ENCODE measurements at places on chromosomes 11 and 22.
A peak's percentile ranks its signal among the peaks of the same experiment; 100 is the strongest.

DNA sequence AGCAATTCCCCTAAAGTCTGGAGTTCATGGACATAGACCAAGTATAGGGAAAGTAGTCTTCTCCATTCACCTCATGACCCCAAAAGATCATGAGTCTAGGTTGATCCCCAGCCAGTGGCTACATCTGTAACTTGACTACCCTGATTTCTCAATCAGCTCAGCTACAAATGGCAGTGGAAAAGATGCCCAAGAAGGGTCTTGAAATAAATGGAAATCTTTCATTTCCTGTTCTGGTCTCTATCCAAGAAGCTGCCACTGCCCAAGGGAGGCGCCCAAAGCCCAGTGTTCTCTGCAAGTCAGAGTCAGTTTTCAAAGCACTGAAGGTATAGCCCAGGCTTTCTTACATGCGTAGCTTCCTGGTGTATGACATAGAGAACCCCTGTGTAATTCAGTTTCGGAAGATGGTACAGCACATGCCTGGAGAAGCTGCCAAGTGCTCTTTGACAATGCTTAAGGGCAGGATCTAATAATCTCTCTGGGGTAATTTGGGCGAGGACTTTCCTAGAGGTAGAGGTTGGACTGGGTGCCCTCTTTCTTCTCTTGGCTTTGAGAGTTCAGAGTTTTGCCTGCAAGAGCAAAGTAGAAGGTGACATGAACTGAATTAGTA is 101.1 kb downstream of the ADAMTS15 start:
- no peak for DNase-seq

DNA sequence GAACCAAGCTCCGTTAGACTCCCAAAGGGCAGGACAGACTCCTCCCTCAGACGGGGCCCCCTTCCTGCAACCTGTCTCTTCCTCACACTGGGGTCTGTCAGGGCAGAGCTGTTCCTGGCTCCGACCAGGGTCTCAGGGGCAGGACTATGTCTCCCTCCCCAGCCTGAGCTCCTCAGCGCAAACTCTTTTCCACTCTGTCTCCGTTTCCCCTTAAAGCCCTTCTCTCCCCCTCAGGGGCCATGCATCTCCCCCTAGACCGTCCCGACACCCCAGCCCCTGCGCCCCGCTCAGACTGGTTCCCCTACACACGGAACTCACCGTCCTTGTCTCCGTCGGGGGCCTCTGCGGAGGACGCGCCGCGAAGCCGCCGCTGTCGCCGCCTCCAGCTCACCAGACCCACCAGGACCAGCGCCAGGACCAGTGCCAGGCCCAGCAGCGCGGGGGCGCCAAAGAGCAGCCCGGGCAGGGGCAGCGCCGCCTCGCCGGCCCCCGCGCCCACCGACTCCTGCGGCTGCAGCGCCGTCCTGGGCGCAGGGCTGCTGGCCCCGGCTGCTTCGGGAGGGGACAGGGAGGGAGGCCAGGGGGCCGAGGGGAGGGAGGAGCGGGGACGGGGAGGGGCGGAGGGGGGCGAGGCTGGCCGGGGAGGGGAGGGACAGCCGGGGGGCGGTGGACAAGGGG is 684 bp downstream of the TNFRSF13C start:
- DNase-seq = no peak

DNA sequence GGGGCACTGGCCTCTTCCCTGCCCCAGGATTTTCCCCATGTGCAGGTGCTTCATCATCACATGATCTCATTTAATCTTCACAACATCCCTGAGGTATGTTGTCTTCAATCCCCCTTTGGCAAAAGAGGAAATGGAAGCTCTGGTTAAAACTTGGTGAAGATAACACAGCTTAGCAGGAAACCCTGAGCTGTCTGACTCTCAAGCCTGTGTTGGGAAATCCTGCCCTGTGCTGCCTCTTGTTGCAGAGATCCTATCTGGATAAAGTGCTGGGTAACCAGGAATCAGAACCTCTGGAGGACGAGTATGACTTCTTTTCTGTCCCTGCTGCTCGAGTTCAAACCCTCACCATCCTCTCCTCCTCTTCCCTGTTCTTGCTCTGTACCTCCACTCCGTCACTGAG is 13.1 kb upstream of the E2F8 start:
- DNase-seq = no peak

- DNase-seq = peak; percentile 19
Measured at GRCh38 chr22:33792832-33793231, 127.4 kb downstream of the LARGE1 start.

- DNase-seq = no peak
Measured at GRCh38 chr11:110900426-110900825, 188.2 kb upstream of the ARHGAP20 start.

GRCh38 chr22:43625242-43625641 is 186.9 kb downstream of the EFCAB6 start:
- no peak for DNase-seq

GRCh38 chr11:116384407-116384806 is 388.4 kb downstream of the BUD13 start:
- DNase-seq = no peak

- no peak for DNase-seq
Measured at GRCh38 chr11:126583101-126583500, 227.6 kb downstream of the ST3GAL4 start.

DNA sequence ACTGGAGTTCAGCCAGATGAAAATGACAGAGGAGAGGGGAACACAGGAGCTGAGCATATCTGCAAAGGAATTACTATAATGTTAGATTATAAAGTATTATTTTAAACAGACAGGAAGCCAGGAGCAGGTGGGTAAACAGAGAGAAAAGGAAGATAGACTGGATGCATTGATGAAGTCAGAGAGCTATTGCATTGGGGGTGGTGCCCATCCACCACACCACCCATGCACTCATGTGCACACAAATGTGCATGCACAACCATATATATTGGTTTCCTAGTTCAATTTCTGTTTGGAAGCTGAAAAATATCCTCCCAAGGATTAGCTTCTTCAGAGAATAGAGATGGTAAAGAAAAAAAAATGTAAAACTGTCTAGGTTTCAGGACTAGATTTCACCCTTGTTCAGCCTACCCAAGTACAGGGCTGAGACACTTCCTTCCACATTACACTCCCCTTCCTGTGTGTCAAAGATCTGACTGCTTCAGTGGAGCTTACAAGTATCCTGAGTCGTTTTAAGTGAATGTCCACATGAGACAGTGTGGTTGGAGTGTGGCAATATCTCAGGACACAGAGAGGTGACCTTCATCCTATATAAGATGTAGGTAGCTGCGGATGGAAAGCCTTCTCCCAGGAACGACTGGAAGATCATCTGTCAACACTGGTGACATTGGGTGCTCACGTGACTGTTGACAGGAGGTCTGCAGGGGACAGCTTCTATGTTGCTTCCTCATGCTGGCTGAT is 12.2 kb upstream of the SMPD1 start:
- DNase-seq = no peak

DNA sequence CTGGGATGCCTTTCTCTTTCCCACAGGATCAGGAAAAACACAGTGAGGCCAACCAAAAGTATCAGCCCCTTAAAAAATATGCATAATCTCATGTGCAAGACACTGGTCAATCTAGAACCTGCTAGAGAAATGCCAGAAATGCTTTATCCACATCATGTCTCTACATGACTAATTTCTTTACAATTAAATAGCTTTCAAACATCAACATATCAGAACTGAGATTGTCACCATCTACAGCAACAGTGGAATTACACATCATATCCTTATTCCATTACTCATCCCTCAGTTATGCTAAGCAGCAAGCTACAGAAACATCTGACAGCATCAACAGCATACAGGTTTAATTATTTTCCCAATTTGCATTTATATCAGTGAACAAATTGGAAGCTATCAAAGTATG is 78.8 kb downstream of the DDIAS start:
- DNase-seq = no peak

GRCh38 chr11:17392872-17393271 is 4.4 kb upstream of the KCNJ11 start:
- DNase-seq = no peak

- no peak for DNase-seq
Measured at GRCh38 chr11:31802990-31803812, 7.9 kb downstream of the PAX6 start.

DNA sequence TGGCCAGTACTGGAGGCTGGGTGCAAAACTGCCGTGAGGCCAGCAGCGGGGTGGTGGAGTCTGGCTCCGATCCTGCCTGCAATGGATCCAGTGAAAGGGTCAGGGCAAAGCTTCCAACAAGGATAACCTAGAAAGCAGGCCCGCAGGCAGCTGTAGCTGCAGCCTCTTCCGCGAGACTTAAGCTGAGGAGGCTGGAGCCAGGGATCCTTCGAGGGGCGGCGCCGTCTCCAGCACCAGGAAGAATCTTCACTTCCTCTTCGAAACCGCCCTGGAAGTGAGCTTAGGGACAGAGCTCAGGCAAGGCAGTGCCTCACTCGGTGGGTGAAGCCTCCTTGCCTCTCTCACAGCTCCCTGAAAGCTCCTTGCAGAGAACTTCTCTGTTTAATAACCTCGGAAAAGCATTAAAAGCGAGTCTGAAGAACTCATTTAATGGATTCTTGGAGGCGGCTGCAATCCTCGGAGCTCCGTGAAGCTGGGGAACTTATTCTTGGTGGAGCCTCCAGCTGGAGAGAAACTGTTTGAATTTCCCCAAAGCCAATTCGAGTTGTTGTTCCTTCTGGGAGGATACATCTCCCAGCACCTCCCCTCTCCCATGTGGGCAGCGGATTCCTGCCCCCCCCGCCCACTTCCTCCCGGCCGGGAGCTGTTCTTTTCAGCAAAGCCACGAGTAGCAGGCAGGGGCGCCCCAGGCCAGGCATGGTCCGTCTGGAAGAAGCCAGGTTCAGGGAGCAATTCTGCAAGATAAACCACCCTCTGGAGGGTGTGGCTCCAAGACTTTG is 169.9 kb downstream of the CTTN start:
- DNase-seq = no peak

- no peak for DNase-seq
Measured at GRCh38 chr22:30753701-30754100, 59.0 kb downstream of the OSBP2 start.

DNA sequence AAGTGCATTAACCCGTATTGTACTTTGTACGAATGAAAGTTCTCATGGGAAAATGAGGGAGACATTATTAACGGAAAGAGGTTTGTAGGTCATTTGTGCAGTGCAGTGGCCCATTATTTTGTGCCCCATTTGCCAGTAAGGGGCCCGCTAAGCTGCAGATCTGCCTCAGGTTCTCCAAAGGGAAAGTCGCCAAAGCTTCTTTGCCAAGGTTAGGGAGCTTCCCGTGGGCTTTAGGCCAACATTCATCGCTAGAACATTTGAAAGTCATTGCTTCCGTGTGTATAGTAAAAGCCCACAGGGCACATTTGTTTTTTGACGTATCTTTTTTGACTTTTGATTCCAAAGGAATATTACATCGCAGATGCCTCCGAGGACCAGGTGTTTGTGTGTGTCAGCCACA is 61.0 kb upstream of the SORL1-AS1 start:
- no peak for DNase-seq

DNA sequence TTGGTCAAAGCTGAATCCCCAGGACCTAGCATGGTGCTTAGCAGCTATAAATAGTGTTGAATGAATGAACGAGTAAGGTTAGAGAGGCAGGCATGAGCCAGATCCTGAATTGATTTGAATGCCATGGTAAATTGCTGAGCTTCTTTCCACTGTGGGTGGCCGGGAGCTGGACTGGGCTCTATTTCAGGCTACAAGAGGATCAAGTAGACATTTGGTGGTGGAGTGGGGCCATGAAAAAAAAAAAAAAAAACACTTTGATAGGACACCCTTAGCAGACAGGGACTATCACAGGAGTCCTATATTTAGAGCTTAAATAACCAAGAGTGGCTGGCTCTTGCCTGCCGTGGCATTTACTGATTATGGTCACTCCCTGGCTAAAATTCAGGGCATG is 77.6 kb downstream of the MIAT start:
- no peak for DNase-seq

DNA sequence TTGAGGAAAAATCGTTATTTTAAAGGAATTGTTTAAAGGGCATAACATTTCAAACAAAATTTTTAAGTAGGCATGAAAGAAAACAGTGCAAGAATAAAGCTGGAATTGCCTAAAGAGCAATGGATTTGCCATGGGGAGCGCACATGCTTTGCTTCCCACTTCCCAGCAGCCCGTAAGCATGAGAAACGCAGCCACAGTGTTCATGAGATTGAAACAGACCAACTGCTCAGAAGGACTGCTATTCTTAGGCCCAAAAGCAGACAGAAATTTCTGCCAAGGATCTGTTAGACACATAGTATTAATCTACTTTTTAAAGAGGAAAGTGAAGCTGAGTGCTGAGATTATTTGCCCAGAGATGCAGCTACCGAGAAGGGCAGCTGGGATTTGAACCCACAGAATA is 34.2 kb upstream of the TSKU start:
- no peak for DNase-seq

DNA sequence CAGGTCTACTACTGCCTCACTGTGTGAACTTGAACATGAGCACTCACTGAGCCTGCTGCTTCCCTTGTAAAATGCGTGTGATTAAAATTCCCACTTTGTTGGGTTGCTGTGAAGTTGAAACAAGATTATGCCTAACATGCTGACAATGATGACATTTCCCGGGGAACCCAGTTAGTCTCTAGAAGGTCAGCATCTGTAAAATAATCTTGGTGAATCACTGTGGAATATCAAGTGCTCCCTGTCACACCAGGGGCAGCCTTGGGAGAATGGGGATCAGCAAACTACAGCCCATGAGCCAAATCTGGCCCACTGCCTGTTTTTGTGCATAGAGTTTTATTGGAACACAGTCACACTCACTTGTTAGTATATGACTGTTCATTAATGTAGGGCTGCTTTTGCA is 335.2 kb downstream of the MIAT start:
- no peak for DNase-seq

- DNase-seq = no peak
Measured at GRCh38 chr22:20626811-20627210, 119.4 kb downstream of the MED15 start.

DNA sequence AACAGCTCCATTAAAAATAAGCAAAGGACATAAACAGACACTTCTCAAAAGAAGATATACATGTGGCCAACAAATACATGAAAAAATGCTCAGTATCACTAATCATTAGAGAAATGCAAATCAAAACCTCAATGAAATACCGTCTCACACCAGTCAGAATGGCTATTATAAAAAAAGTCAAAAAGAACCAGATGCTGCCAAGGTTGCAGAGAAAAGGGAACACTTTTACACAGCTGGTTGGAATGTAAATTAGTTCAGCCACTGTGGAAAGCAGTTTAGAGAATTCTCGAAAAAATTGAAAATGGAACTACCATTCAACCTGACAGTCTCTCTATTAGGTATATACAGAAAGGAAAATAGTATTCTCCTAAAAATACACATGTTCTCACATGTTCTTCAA is 102.4 kb upstream of the FIBIN start:
- DNase-seq = no peak

All from DMS153 (cell line).